ENCODE measurements at places on chromosomes 3 and 15.

- no peak for DNase-seq
These were observed 165.6 kb downstream of the LRRK1 start for GRCh38 chr15:101084801-101085200.

DNA sequence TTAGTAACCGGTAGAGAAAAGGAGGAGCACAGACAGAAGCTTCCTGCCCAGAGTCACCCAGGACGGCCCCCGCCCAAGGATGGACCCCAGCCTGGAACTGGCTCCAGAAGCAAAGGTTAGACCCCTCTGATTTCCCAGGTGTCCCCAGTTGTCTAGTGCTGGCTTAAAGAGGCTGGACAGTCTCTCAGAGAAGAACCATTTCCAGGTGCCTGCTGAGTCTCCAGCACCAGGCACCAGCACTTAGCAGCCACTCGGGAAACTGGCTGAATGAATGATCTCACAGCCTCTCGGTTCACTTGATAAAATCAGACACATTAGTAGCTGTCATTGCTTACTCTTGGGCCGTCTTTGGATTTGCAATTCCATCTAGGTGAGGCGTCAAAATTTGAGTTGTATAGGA, 139.7 kb upstream of the HES1 start:
- DNase-seq = no peak

DNA sequence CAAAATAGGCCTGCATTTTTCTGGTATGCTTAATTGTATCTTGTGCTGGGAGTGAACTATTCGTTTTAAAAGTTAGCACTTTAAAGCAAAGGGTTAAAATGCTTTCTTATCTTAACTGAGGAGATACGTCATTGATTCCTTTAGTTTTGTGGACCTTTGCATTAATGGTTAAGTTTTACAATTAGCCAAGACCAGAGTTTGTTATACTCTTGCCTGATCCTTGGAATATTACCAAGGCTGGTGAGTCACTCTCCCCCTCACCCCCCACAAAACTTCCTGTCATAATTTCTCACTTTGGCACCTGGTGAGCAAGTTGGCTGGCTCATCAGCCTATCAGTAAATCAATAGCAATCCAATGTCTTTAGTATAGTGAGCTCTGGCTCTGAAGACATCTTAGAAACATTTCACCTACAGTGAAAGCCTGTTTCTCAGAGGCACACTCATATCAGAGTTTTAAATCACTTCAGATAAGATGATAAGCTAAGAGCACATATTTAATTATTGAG, 26.7 kb downstream of the SLC2A2 start:
- DNase-seq = no peak

DNA sequence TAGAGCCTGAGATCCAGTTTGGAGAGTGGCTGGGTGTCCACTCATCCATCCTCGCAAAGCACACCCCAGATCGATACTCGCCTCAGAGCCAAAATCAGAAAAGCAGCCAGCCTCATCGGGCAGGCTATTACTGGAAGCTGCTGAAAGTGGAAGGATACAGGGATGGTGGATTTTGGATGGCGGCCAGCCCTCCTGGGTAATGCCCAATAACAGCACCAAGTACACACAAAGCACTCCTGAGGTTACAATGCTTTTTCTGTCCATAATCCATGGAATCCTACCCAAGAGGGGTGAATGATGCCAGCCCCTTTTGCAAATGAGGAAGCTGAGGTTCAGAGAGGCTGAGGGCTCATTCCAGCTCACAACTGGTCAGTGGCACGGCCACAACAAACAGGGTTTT, 93.1 kb upstream of the SLC6A11 start:
- no peak for DNase-seq

- DNase-seq = no peak
These were observed 1.1 kb upstream of the C15orf62 start for GRCh38 chr15:40768521-40769273.

DNA sequence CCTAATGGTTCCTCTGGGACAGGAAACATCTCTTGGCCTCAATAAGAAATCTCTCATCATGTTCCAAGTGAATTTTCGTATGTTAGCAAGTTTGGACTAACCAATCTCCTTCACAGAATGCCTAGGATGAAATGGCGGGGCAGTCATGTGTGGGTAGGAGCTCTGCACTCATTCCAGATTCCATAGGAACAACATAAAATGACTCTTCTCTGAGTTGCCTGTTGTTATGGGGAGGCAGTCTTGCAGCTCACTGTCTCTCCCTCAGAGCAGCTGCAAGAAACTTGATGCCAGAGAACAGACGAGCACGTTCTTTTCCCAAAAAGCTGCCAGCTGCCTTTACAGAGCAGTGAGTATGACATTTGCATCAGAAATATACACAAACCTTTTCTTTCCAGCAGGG, 34.1 kb downstream of the SPATA12 start:
- DNase-seq = no peak

GRCh38 chr3:8524656-8525399, 23.2 kb downstream of the LMCD1 start:
- no peak for DNase-seq

- DNase-seq = no peak
These were observed 120.9 kb upstream of the ZBED2 start for GRCh38 chr3:111715911-111716523.

DNA sequence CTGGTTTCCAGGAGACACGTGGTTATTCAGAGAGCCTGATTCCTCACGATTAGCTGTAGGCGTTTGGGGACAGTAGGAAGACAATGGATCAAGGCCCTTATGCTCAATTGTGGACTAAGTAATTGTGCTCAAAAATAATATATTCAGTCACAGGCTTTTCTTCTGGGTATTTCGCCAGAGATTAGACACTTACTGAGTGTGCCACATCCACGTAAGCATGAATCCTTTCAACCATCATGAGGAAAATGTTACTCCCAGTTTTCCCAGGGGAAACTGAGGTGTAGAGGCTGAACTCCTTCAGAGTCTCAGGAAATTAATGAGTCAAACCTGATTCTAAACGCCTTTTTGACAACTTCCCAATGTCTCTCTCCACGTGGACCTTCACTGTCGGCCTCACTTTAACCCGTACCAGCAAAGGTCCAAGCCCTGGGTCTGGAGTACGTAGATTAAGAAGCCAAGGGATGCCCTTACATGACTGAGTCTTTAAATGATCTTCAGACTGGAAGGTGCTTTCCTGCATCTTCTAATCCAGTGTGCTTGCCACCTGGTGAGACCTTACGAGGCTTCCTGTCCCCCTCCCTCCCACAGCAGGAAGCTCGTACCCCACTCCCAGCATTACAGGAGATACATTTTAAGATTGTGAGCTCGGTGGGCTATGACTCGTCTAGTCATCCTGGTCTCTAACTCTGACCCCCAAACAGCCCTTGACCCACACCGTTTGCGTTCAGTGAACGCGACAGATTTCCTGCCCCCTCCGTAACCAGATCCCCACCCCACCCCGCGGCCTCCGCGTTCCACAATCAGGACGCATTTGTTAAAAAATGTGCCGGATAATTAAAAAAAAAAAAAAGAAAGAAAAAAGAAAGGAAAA, 1.7 kb downstream of the PKM start:
- DNase-seq = peak; percentile 15

DNA sequence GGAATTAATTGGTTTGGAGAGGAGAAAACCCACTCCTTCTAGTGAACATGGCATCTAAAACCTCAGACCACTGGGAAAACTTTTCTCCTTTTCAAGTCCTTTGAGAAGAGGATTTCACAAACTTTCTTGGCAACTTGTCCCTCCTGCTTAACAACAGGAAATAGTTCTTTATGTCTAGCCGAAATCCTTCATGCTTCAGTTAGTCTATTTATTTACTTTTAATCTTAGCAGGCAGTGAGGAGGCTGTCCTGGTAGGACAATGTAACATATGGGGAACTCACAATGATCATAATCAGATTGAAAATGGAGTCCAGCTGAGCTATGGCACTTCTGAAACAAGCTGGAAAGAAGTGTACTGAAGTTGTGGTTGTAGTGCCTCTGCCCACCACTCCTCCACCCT, 50.6 kb downstream of the KY start:
- no peak for DNase-seq

- DNase-seq = no peak
These were observed 23.4 kb downstream of the RHOA start for GRCh38 chr3:49388289-49388820.

DNA sequence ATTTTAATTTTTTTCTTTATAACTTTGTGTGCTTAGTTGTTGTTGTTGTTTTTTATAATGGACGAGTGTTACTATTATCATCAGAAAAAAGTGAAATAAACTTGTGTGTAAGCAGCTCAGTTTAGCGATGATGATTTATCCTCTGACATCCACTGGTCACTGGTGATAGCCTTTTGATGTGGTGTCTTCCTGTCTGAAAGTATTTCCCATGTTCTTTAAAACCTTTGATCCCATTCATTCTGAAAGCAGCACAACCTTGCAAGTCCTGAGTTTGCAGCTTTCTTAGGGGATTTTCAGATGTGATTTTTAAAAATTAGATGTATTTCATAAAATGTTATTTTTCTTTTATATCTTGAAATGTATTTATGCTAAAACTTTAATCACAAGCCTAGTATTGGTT, 85.9 kb upstream of the ZPLD1 start:
- no peak for DNase-seq

All from stimulated activated CD8-positive, alpha-beta memory T cell treated with anti-CD3 and anti-CD28 coated beads, Interleukin-15, amount 100 ng/mL, for 48 hours (primary cell).